ENCODE measurements at places on chromosomes 16 and 17. TPM values are rescaled to one million over a fixed set of nuclear protein-coding genes. Genes with fewer than 3 reads are reported as not detected.

GRCh38 chr17:28295677-28296578 is 23.1 kb upstream of the TMEM97 start:
- no peak for DNase-seq

The TEDC2 gene
- total RNA-seq: 1.3 TPM

- DNase-seq: no peak
Observed at GRCh38 chr16:30131869-30132475, 9.0 kb upstream of the MAPK3 start.

DNA sequence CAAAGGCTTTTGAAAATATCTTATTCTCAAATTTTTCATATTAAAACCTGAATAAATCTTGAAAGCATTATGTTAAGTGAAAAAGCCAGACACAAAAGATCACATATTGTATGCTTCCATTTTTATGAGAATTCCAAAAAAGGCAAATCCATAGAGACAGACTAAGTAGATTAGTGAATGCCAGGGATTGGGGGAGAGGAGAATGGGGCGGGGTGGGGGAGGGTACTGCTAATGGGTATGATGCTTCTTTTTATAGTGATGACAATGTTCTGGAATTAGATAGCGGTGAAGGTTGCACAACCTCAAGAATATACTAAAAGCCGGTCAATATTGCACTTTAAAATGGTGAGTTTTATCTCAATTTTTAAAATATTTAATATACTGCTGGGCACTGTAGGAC is 44.0 kb downstream of the XPO6 start:
- no peak for DNase-seq

GRCh38 chr17:19546289-19547065 is 12.8 kb downstream of the SLC47A1 start:
- peak; percentile 70 for DNase-seq

DNA sequence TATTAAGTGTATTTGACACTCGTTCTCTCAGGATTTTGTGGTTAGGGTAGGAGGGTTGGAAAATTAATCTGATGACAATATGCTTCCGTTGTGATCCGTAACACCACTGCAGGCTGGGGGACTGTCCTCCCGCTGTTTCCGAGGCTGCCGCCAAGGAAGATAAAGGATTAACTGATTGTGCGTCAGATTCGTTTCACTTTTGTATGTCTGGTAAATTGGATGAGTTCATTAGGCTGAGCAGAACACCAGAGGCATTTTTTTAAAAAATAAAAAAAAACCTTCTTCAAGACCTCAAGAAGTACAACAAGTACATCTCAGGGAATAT is 486.7 kb upstream of the SALL1 start:
- no peak for DNase-seq

The ZC3H18 gene
- 32.6 TPM for total RNA-seq

The VWA3A gene
- not detected for total RNA-seq

- DNase-seq: no peak
Observed at GRCh38 chr16:4976079-4976478, 17.9 kb downstream of the SEC14L5 start.

GRCh38 chr17:77923776-77924513 is 34.6 kb upstream of the TNRC6C start:
- DNase-seq: no peak

The SRCIN1 gene
- 3.1 TPM for total RNA-seq

- no peak for DNase-seq
Observed at GRCh38 chr17:74342224-74342623, 16.2 kb downstream of the KIF19 start.

DNA sequence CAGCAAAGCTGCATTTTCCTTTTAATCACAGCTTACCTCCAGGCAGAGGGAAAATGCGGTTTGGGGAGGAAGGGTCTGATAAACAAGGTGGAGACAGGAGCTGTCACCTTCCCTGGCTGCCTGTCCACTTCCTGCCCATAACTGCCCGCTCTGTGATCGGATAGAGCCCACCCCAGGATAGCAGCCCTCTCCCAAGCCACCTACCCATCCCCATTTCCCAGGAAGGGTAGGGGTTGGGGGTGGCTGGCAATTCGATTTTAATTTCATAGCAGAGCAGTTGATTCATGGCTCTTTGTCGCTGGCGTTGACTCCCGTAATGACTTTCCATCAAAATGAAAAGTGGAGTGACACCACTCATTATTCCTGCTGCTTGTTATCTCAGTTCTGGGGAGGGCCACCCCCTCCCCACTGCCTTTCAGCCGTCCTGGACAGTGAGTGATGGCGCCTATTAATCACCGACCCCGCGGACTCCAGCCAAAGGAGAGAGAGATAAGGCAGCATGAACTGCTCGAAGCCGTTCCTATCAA is 11.2 kb downstream of the CDK5RAP3 start:
- DNase-seq: no peak

DNA sequence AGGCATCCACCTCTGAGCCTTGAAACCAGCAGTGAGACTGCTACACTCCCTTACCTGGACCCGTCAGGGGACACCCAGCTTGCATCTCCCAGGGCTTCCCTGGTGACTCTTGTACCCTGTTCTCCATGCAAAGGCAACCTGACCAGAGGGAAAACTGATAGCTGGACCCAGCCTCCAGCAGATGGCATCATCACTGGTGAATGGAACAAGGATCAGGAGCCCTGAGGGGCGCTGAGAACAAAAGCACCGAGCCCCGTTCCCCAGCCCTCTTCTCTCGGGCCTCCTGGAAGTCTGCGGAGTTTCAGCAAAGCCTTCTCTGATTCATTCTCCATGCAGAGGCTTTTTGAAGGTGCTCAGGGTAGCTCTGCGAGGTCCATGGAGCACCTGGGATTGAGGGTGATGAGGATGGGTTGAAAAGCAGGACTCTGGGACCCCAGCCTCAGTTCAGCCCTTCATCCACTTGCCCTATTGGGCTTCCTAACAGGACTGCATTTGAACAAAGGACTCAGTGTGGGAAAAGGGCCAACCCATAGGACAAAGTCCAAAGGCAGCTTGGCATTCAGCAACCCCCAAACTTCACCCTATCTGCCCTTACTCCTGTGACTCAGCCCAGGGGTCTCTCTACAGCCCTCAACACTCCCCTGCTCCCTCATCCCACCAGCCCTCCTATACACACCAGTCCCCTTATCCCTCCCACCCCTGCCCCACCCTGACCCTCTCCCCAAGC is 45.0 kb upstream of the LHX1 start:
- DNase-seq: no peak

- peak; percentile 18 for DNase-seq
Observed at GRCh38 chr16:3444032-3444388, 530 bp downstream of the NAA60 start.

GRCh38 chr17:44548376-44549230 is 8.7 kb upstream of the FZD2 start:
- DNase-seq: no peak

DNA sequence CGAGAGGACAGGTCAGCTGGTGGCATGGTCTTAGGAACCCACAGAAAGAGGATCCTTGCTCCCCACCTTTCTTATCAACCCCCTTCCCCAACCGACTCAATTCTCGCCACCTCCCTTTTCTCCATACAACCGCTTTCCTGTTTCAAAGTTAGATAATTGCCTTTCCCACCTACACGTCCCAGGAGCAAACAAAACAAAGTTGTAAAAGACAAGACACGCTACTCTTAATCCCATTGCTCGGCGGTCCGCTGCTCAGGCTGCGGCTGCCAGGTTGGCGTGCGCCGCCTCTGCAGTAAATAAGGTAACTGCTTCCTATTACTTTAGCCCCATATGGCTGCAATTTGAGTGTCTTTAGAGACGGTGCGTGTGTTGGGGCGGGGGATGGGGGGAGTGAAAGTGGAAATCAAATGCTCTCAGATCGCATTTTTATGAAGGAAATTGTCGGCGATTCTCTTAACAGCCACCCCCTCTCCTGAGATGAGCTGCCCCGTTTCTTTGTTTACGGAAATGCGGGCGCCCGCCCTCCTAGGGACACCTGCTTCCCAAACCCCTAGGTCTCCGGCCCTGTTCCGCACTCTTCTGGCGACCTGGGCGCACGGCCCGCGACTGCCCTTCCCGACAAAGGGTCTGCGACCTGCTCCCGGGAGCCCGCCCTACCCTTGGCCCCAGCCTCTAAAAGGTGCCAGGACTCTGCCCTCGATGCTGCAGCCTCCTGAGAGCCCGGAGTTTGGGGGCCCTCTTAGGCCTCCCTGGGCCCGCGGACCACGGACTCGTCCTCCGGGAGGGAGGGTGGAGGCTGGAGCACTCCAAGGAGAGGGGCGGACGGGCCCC is 3.7 kb upstream of the CBX8 start:
- peak; percentile 71 for DNase-seq

DNA sequence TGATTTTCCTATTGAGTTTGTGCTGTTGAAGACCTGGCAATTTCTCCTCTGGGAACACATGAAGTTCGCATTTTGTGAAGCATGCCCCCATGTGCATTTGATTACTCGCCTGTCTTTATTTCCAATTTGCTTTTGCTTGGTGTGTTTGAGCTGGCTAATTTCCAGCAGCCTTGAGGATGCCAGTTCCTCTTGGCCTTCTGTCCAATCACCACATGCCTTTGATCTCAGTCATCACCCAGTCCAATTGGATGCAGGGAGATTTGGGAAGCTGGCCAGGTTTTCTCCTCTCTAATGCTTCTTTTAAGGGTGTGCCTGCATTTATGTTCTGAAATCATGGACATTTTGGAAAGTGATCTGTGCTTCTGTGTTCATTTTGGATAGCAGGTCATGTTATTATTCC is 3.8 kb upstream of the TMEM100 start:
- peak; percentile 21 for DNase-seq

The YPEL2 gene
- total RNA-seq: 27.2 TPM

The SLFN13 gene
- 8.6 TPM for total RNA-seq

- peak; percentile 81 for DNase-seq
Observed at GRCh38 chr17:78272181-78272913, 40.9 kb downstream of the TMEM235 start.

- DNase-seq: no peak
Observed at GRCh38 chr17:76213491-76213890, 26.8 kb downstream of the RNF157 start.

The OTOP3 gene
- 2.4 TPM for total RNA-seq

The ABCC11 gene
- 0.61 TPM for total RNA-seq

GRCh38 chr17:74862108-74862901 is 2.6 kb upstream of the GRIN2C start:
- DNase-seq: no peak

The PRSS33 gene
- total RNA-seq: not detected

The CNTNAP4 gene
- total RNA-seq: not detected

- no peak for DNase-seq
Observed at GRCh38 chr16:74169687-74170376, 126.8 kb upstream of the PSMD7 start.

GRCh38 chr16:88375996-88376834 is 6.5 kb upstream of the ZNF469 start:
- no peak for DNase-seq

The SHISA6 gene
- total RNA-seq: 0.70 TPM

The GFOD2 gene
- 28.7 TPM for total RNA-seq

DNA sequence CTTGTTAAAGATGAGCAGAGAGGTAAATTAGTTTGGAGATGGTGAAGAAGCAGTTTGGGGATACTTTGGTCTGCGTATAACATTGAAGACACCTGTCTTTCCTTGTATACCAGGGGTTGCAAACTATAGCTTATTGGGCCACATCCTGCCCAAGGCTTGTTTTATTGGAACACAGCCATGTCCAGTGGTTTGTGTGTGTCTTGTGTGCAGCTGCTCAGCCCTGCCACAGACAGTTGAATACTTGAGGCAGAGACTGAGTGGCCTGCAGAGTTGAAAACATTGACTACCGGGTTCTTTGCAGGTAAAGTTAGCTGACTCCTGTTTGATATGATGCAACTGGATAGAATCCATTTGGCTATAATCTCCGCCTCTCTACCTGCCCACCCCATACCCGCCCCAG is 224.4 kb downstream of the PRKCA start:
- DNase-seq: no peak

- no peak for DNase-seq
Observed at GRCh38 chr17:6551356-6551755, 5.0 kb downstream of the PITPNM3 start.

GRCh38 chr16:71626858-71627213 is 852 bp downstream of the MARVELD3 start:
- DNase-seq: peak; percentile 92

DNA sequence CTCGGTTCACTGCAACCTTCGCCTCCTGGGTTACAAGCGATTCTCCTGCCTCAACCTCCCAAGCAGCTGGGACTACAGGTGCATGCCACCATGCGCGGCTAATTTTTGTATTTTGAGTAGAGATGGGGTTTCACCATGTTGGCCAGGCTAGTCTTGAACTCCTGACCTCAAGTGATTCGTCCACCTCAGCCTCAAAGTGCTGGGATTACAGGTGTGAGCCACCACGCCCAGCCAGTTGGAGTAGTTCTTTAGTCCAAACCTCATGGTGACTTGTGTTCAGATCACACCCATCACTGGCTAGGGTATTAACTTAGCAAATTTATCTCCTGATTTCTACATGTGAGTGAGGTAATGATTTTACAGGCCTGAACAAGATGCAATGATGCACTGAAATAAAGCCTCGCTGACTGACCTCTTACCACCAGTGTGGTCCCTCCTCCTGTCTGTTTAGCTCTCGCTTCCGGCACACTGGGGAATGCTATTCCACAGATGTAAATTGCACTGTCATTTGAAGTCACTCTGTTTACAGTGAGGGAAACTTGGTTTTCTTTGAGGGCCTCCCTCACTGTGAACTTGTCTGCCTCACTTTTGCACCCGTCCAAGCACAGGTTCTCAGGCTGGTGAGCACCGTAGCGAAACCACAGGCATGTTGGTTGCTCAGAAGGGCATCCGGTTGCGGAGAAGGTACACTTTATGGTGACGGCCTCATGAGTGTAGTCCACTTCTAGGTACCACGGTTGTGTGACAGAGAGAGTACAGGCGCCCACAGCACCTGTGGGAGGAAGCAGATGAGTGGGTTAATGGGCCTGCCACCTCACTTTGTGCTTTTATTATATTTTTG is 5.5 kb downstream of the IGSF6 start:
- no peak for DNase-seq

The SOX8 gene
- 0.31 TPM for total RNA-seq

- DNase-seq: no peak
Observed at GRCh38 chr16:11392041-11392581, 46.9 kb downstream of the RMI2 start.

GRCh38 chr17:50095626-50096037 is 481 bp downstream of the PDK2 start:
- DNase-seq: no peak

- DNase-seq: no peak
Observed at GRCh38 chr17:82029990-82030469, 1.4 kb upstream of the RAC3 start.

The HSPB9 gene
- total RNA-seq: not detected

GRCh38 chr16:53803451-53803850 is 99.5 kb downstream of the FTO start:
- no peak for DNase-seq
